ENCODE measurements at places on chromosomes 12 and 14.

- DNase-seq, result no peak
Measured at GRCh38 chr12:34363050-34363673, 340.9 kb downstream of the ALG10 start.

- no peak for DNase-seq
Measured at GRCh38 chr12:132471011-132471857, 18.7 kb upstream of the FBRSL1 start.

GRCh38 chr14:84490081-84490480, 1039.9 kb upstream of the FLRT2 start:
- DNase-seq, result no peak

- DNase-seq, result no peak
Measured at GRCh38 chr12:76947304-76947703, 68.5 kb upstream of the CSRP2 start.

GRCh38 chr14:79111987-79112501, 941.9 kb downstream of the NRXN3 start:
- no peak for DNase-seq

DNA sequence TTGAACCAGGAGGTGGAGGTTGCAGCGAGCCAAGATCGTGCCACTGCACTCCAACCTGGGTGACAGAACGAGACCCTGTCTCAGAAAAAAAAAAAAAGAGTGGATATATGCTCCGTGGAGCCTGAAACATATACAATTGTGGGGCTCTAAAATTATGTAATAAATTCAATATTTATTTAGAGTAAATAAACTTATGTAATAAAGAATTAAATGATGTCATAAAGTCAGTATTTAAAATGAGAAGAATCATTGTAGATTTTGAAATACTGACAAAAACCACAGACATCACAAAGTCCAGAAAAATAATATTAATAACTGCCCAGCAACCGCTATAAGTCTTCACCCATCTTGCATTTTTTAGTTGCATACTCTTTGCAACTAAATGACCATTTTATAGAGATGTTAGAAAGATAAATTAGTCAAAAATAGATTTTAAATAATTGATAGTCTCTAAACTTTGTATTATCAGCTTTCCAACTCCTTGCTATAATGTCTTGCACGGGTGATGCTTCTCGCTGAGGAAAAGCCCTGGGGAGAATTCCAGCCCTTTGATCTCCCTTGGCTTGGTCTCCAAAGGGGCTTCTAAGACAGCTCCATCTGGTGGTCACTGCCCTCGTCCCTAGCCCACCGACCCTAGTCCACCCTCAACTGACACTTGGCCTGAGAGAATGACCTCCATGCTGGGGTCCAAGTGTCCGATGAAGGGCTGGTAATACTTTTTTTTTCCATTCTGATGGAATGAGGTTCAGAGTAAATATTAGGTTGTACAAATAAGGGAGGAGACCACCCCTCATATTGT, 7.9 kb upstream of the TMBIM6 start:
- DNase-seq, result no peak

- DNase-seq, result no peak
Measured at GRCh38 chr12:96195845-96196451, 1.8 kb downstream of the ELK3 start.

DNA sequence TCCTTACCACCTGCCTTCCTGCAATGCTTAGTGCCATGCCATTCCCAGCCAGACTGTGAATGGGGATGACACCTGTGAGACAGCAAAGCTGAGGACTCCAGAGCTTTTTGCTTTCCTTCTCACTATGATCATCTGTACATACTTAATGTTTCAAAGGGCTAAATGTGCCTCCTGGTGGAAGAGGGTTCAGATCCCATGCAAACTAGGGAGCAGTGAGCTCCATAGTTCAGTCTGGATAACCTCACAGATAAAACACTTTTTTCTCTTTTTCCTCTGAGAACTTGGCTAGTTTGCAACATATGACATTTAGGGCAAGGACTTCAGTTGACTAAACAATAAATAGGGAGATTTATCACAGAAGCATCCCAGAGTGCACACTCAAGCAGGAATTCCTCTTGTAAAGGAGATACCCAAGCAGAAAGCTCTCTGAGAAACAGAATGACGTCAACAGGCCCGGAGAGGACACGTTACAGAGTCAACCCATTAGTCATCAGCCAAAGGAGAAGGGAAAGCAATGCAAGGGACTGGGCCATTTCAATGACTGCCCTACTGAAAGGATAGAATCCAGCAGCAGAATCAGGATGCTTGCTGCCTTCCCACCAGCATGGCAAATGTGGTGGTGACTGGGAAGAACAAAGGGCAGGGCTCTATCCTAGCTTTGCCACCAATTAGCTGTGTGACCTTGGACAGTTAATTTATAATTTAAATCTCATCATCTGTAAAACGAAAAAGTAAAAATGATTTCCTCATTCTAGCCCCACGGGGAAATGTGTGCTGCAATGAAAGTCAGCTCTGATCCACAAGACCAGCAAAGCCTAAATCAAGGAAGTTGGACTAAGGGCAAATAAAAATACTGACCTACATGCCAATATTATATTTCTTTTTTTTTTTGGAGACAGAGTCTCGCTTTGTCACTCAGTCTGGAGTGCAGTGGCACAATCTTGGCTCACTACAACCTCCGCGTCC, 80.8 kb upstream of the ACTN1 start:
- DNase-seq, result no peak

- no peak for DNase-seq
Measured at GRCh38 chr14:89564286-89564957, 147.4 kb upstream of the FOXN3 start.

- no peak for DNase-seq
Measured at GRCh38 chr12:3727354-3727753, 25.6 kb downstream of the CRACR2A start.

DNA sequence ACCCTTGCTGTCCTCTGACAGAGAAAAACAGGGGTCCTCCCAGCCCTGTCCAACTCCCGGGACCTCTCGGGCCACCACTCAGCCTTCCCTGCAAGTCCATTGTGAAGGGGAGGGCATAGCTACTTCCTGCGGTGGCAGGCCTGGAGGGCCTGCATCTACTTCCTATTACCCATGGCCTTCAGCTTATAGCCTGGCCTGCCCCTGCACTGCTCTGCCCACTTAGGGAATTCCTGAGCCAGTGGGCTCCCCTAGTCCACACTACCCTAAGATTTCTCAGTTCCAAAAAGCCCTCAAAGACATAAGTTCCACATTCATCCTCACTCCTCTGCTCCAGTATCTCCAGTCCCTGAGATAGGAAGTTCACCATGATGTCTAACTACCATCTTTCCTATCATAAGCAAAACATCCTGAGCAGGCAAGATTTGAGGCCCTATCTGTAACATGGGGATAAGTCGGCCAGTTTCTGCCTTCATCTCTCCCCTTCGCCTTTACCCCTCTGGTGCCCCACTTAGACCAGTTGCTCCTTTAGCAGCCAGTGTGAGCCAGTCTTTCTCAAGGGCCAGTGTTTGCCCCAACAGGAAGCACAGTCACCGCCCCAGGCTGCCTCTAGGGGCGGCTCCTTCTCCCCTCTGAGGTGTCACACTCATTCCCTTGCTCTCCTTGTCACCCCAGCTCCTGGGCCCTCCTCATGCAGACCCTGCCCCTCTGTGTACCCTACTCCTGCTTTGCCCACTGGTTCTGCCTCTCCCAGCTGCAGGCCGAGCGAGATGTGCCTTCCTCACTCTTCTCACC, 10.9 kb downstream of the HDAC7 start:
- DNase-seq, result no peak

GRCh38 chr12:86081843-86082242, 174.3 kb downstream of the MGAT4C start:
- DNase-seq, result no peak

DNA sequence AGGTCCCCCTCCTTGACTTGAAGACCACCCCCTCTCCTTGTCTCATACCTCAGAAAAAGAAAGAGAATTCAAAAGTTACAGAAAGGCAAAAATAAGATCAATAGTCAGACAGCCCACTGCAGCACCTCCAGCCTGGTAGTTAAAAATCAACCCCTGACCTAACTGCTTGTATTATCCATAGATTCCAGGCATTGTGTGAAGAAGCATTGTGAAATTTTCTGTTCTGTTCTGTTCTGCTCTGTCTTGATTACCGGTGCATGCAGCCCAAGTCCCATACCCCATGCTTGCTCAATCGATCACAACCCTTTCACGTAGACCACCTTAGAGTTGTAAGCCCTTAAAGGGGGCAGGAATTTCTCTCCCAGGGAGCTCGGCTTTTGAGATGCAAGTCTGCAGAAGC, 5.8 kb upstream of the DHRS7 start:
- no peak for DNase-seq

DNA sequence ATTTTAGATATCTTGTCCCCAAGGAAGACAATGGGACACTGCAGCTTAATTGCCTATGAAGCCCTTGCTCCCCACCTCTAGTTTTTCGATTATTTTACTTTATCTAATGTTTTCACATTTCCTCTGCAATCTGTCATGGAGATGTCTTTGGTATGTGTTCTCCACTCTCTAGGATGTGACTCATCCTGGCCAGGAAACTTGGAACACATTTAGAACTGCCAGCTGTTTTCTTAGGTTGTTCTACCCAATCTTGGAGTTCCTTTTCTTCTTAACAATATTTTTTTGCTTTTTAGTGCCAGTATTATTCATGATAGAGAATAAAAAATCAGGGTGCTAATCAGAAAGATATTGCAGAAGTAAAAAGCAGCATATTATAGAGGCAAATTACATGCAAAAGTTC, 101.7 kb upstream of the CLEC14A start:
- no peak for DNase-seq

GRCh38 chr12:152440-152839, 61.5 kb downstream of the SLC6A12 start:
- DNase-seq, result no peak

DNA sequence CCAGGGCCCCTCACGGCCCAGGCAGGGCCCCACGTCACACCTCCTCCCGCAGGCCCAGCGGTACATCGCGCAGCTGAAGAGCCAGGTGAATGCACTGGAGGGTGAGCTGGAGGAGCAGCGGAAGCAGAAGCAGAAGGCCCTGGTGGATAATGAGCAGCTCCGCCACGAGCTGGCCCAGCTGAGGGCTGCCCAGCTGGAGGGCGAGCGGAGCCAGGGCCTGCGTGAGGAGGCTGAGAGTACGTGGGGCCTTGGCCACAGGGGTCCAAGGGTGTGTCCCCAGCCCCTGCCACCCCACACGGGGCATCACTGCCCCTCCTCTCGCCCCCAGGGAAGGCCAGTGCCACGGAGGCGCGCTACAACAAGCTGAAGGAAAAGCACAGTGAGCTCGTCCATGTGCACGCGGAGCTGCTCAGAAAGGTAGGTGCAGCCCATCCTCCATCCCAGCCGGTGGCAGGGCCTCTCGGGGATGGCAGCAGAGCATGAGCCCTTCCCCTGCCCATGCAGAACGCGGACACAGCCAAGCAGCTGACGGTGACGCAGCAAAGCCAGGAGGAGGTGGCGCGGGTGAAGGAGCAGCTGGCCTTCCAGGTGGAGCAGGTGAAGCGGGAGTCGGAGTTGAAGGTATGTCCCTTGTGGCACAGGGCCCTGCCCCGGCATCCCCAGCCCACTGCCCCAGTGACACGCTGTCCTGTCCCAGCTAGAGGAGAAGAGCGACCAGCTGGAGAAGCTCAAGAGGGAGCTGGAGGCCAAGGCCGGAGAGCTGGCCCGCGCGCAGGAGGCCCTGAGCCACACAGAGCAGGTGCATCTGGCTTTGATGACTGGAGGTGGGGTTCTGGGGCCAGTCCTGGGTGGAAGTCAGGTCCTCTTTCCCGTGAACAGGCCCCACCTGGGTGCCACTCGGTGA, 20.9 kb downstream of the HIP1R start:
- no peak for DNase-seq

DNA sequence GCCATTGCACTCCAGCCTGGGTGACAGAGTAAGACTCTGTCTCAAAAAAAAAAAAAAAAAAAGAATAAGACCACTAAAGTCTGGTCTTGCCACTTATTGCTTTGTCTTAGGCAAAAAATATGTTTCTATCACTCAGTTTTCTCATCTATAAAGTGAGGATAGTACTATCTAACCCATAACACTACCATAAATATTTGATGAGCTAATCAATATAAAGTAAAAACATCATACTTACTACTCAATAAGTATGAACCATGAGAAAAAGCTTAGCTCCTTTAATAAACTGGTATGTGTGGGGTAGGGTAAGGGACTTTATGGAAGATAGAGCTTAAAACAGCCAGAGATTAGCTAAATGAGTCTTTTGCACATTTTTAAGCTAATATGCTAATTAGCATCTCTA, 85.5 kb downstream of the GXYLT1 start:
- DNase-seq, result no peak

GRCh38 chr14:53032161-53032803, 81.4 kb upstream of the FERMT2 start:
- DNase-seq, result no peak

DNA sequence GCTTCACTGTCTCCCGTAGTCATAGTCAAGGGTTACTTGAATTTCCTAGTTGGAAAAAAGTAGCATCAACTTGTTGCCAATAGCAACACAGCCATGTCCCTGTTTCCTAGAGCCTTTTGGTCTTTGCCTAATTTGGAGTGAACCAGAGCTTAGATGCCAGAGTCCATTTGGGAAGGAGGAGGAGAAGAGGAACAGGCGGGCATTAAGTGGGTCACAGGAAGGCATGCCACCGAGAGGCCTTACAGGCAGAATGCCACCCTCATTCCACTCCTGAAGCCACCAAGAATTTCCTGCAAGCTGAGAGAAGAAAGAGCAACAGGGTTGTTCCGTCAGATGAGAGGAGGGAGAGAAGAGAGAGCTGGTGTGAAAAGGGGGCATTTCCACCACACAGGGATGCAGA, 339.5 kb downstream of the DPF3 start:
- DNase-seq, result no peak

GRCh38 chr12:16524378-16524777, 81.6 kb downstream of the LMO3 start:
- DNase-seq, result no peak

DNA sequence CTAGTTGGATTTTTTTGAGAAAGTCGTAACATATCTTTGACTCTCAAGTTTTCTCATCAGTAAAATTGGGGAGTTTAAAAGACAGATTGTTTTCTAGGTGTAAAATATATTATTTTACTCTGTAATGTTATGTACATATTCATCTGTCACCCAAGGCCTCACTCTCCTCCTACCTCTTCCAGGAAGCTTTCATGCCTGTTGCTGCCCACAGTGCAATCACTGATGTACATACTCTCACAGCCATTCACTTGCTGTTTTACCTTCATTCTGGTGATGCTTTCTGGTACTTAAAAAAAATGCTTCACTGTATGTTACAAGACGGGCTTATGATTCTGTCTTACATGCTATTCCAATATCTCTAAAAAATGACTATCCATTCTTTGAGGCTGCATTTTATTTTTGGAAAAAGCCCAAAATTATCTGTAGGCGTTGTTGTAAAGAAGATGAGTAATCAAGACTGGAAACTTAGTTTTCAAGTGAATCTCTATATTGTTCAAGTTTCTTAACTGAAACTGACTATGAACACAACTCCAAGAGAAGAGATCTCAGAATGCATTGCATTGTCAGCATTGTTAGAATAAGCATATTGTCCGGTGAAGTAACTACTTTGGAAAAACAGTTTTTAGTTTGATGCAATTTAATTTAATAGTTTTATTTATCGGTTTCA, 82.5 kb downstream of the LMO3 start:
- no peak for DNase-seq

- no peak for DNase-seq
Measured at GRCh38 chr14:67942080-67942710, 122.6 kb downstream of the RAD51B start.
